ENCODE measurements at places on chromosomes 5 and 9.

GRCh38 chr9:113222482-113222841 is 1.1 kb downstream of the SLC31A1 start:
- DNase-seq, result no peak

GRCh38 chr5:34047774-34048572 is 5.0 kb upstream of the C1QTNF3 start:
- DNase-seq, result no peak

GRCh38 chr5:55453211-55453610 is 81.6 kb downstream of the PLPP1 start:
- DNase-seq, result no peak

- no peak for DNase-seq
Measured at GRCh38 chr5:14901462-14902051, 30.0 kb upstream of the ANKH start.

- no peak for DNase-seq
Measured at GRCh38 chr9:125399666-125400065, 138.0 kb downstream of the GAPVD1 start.

DNA sequence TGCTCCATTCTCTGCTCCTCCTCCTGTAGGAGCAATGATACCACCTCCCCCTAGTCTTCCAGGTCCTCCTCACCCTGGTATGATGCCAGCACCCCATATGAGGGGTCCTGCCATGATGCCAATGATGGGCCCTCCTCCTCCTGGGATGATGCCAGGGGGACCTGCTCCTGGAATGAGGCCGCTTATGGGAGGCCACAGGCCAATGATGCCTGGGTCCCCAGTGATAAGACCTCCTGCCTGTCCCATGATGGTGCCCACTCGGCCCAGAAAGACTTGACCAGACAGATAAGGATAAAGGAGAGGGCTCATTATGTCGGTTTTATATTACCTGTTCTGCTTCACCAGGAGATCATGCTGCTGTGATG is 26.2 kb upstream of the IQGAP2 start:
- no peak for DNase-seq

DNA sequence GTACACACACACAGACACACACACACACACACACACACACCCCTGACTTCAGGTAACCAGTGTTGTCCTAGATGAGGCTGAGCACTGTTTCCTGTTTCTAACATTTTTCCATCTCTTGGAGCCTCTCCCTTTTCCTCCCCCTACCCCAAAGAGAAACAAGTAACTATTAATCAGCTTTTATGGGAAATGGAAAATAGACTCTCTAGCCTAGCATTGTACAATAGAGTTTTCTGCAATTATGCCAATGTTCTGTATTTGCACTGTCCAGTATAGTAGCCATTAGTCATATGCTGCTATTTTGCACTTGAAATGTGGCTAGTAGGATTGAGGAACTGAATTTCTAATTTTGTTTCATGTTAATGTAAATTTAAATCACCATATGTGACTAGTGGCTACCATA is 33.1 kb downstream of the RAB3C start:
- no peak for DNase-seq

- no peak for DNase-seq
Measured at GRCh38 chr5:179165421-179166170, 105.4 kb downstream of the ZNF354C start.

- DNase-seq, result no peak
Measured at GRCh38 chr5:107894361-107894760, 223.6 kb upstream of the EFNA5 start.
